ENCODE measurements at places on chromosomes 7 and 10. TPM values are rescaled to one million over a fixed set of nuclear protein-coding genes. Genes with fewer than 3 reads are reported as not detected.

The CAV2 gene
- total RNA-seq: 9.4 TPM

The ADCY1 gene
- total RNA-seq: 11.3 TPM

The IKZF5 gene
- total RNA-seq: 14.6 TPM

The IFIT5 gene
- 6.0 TPM for total RNA-seq

The BBIP1 gene
- total RNA-seq: 29.9 TPM

The CFAP46 gene
- total RNA-seq: 15.4 TPM

DNA sequence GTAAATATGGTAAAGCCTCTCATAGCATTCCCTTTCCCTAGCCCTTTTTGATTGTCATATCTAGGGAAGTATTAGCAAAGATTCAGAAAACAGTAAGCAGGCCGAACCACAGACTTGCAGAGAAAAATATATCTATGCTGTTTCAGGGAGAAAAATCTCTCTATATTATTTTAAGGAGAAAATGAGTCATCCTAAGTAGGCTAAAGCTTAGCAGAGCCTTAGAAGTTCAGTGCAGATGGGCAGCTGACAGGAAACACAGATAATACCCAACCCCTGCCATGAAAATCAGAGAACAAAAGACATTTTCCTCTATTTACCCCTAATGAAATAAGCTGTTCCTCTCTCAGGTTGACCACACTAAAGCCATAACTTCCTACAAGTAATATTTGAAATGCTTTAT lies 16.5 kb downstream of the C1QL3 start:
- no peak for DNase-seq
- H3K27me3 ChIP-seq: no peaks in the 10 kb centered on the region
- H3K27ac ChIP-seq: no peak overlapping the region
- no peak overlapping the region for H3K4me3 ChIP-seq
- H3K4me1 ChIP-seq: no peaks in the 10 kb centered on the region

DNA sequence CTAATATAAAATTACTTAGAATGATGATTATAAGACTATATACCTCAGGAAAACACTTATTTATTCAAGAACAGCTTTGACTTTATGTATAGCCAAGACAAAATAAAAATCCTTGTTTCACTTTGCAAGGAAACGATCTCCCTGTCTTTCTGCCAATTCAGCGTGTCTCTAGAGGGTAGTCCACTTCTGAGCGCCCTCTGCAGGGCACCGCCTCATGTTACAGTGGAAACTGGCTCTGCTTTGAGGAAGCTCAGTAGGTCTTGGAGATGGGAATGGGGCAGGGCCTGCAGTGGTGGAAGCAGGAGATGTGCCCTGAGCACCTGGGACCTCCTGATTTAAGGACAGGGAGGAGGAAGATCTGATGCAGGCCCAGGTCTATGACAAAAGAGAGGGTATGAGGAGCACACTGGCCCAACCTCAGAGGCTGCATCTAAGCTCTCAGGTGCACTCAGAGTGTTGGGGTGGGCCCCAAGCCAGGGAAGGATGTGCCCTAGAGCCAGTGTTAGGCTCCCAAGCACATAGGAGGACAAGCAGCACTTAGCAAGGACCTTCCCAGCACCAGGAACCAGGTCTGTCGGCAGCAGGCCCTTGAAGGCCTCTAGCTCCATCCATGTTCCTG lies 481.0 kb downstream of the TNS3 start:
- DNase-seq: no peak
- H3K27me3 ChIP-seq: no peaks in the 10 kb centered on the region
- H3K27ac ChIP-seq: no peak overlapping the region
- H3K36me3 ChIP-seq: no peaks in the 10 kb centered on the region
- H3K4me3 ChIP-seq: no peak overlapping the region

GRCh38 chr7:128014811-128015210 lies 16.4 kb downstream of the LRRC4 start:
- H3K27ac ChIP-seq: no peak overlapping the region
- peaks cover 4% of the 10 kb centered on the region for H3K4me1 ChIP-seq
- no peak for DNase-seq
- no peaks in the 10 kb centered on the region for H3K27me3 ChIP-seq

- DNase-seq: no peak
- H3K27me3 ChIP-seq: peaks cover 29% of the 10 kb centered on the region
- no peak overlapping the region for H3K4me3 ChIP-seq
- peaks cover 20% of the 10 kb centered on the region for H3K4me1 ChIP-seq
- no peak overlapping the region for H3K27ac ChIP-seq
- H3K36me3 ChIP-seq: no peaks in the 10 kb centered on the region
These were observed 155.3 kb upstream of the ZMIZ1 start for GRCh38 chr10:78913219-78914059.

DNA sequence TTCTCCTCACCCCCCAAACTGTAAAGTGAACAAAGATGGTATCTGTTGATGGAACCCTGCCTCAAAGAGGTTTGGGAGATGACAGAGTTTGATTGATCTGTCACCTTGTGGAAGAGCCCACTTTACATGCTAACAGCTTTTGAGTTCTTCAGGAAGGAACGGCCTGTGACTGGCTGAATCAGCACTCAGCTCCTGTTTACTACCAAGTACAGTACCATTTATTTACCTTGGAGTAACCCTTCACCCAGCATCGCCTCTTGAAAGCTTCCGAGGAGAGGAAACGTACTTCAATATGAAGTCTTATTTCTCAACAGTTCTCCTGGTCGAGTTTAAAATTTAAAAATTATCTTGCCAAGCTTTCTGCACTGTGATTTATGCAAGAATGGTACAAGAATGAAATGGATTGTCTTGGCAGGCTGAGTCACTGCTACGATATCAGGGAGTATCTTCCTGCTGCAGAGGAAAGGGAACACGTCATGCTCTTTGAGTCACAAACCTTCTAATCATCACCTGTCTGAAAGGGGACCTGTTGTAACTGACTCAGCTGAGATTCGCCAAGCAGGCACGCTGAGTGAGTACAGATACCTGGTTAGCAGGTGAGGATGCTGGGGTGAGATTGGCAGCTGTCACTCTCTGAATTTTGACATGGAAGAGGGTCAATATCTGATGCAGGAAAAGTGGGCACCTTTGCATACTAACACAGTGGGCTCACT lies 30.1 kb downstream of the KLF6 start:
- peaks cover 12% of the 10 kb centered on the region for H3K4me1 ChIP-seq
- H3K4me3 ChIP-seq: no peak overlapping the region
- H3K36me3 ChIP-seq: no peaks in the 10 kb centered on the region
- no peak for DNase-seq

DNA sequence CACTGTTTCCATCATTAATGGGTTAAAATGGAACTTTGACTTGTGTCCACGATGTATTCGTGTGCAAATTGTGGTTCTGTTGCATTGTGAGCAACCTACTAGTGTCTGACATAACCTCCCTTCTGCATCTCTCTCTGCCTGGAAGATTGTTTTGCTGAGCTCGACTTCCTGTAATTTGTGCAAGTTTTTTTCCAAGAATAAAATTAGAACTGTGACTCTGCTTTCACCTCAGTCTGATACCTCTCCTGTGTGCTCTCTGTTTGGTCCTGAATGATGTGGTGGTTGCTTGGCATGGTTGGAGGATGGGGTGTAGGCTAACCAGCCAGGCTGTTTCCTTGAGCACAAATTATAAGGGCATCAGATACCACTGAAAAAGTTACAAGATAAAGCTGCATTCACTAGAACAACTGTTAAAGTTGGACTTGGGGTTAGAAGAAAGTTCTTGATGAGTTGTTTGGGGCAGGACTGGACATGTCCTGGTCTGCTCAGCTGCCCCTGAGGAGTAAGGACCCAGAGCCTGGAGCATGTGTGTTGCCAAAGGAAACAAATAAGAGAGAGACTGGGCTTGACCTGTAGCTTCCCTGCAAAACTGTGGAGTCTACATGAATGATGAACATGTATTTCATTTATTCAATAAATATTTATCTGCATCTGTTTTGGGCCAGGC lies 1.9 kb upstream of the VOPP1 start:
- H3K4me3 ChIP-seq: peak overlapping the region; percentile 48
- H3K4me1 ChIP-seq: peaks cover 19% of the 10 kb centered on the region
- H3K27ac ChIP-seq: no peak overlapping the region
- no peak for DNase-seq
- H3K27me3 ChIP-seq: peaks cover 30% of the 10 kb centered on the region

GRCh38 chr10:104123397-104123796 lies 1.4 kb downstream of the SFR1 start:
- no peaks in the 10 kb centered on the region for H3K36me3 ChIP-seq
- H3K4me3 ChIP-seq: peak overlapping the region; percentile 89
- H3K4me1 ChIP-seq: peaks cover 11% of the 10 kb centered on the region

GRCh38 chr7:96649981-96650380 lies 59.7 kb downstream of the SEM1 start:
- peaks cover 4% of the 10 kb centered on the region for H3K4me1 ChIP-seq
- H3K4me3 ChIP-seq: no peak overlapping the region
- H3K36me3 ChIP-seq: no peaks in the 10 kb centered on the region
- no peaks in the 10 kb centered on the region for H3K27me3 ChIP-seq
- H3K27ac ChIP-seq: no peak overlapping the region

GRCh38 chr10:51679841-51680240 lies 19.6 kb downstream of the CSTF2T start:
- H3K4me1 ChIP-seq: peaks cover 16% of the 10 kb centered on the region
- H3K27me3 ChIP-seq: no peaks in the 10 kb centered on the region
- no peaks in the 10 kb centered on the region for H3K36me3 ChIP-seq

DNA sequence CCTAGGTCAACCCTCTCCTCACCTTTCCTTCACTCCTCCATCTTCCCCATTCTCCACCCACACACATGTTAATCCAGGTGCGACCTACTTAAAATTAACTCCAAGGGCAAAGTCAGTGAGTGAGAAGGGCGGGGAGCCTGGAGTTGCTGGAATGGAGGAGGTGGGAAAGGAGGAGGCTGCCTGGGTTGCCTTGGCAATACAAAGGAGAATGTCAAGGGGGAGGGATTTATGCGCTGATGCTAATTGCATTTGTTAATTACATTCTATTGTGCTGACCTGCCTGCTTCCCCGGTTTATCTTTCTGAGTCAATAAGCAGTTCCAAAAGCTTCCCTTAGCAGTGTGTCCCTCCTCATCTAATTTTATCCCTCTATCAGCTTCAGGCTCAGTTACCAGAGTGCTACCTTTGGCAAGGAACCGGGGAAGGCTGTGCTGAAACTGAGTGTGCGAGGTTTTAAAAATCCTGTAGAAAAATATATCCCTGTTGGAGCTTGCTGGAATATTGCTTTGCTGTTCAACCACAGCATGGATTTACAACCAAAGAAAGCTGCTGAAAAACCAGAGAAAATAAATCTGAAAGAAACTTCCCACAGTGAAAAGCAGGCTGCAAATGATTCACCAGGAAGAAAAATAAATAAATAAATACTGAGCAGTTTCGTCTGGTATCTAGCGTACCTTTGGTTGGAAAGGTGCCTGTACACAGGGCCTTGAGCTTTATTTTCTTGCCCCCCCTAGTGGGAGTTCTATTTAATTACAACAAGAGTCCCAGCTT lies 113.2 kb upstream of the DGKB start:
- peak; percentile 18 for DNase-seq
- no peaks in the 10 kb centered on the region for H3K27me3 ChIP-seq
- H3K36me3 ChIP-seq: no peaks in the 10 kb centered on the region
- H3K4me3 ChIP-seq: peak overlapping the region; percentile 72
- peak overlapping the region; percentile 94 for H3K27ac ChIP-seq

DNA sequence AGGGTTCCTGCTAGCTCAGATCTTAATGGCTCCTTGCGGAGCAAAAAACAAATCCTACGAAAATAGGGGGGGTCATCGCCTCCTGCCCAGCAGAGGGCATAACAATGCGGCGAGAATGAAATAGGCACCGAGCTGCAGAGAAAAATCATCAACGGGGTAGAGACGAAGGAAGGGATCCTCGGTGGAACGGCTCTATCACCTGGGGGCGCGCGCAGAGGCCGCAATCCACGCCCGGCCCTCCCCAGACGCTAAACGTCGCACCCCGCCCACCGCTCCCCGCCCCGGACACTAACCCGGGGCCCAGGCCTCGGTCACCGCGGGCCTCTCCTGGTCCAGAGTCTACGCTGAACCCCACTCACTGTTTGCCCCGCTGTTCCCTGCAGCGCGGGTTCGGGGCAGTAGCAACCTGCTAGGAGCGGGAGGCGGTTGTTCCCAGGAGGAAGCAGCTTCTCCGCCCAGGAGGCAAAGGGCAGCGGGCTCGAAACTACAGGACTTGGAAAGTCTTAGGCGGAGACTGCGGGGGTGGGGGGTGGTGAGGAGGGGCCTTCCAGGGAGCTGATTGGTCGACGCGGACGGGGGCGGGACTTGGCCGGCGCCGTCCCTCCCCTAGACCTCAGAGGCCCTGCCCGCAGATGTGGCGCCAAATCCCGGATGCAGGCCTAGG lies at the start of gene TCAF1:
Gene TCAF1 (minus strand): TSS at position 509 of the 664 bp plus-strand sequence. CDS start 25,568 bp downstream, outside the sequence.
- H3K4me3 ChIP-seq: peak within 1 kb of the TSS; percentile 95
- no peaks in the 10 kb centered on the region for H3K27me3 ChIP-seq
- H3K36me3 ChIP-seq: no peaks in the 10 kb centered on the region

GRCh38 chr10:15491856-15492642 lies 121.0 kb upstream of the FAM171A1 start:
- H3K4me3 ChIP-seq: no peak overlapping the region
- no peaks in the 10 kb centered on the region for H3K36me3 ChIP-seq
- DNase-seq: no peak
- peaks cover 11% of the 10 kb centered on the region for H3K4me1 ChIP-seq

- H3K36me3 ChIP-seq: no peaks in the 10 kb centered on the region
- H3K4me3 ChIP-seq: no peak overlapping the region
- peaks cover 11% of the 10 kb centered on the region for H3K27me3 ChIP-seq
- no peaks in the 10 kb centered on the region for H3K4me1 ChIP-seq
These were observed 45.8 kb upstream of the WIPI2 start for GRCh38 chr7:5143935-5144903.

GRCh38 chr10:99917963-99918825 lies 91.6 kb downstream of the DNMBP start:
- H3K36me3 ChIP-seq: peaks cover 22% of the 10 kb centered on the region
- H3K27ac ChIP-seq: peak overlapping the region; percentile 94
- peak overlapping the region; percentile 62 for H3K4me3 ChIP-seq
- DNase-seq: peak; percentile 11
- no peaks in the 10 kb centered on the region for H3K27me3 ChIP-seq

GRCh38 chr10:8302565-8302964 lies 248.1 kb downstream of the GATA3 start:
- peaks cover 6% of the 10 kb centered on the region for H3K4me1 ChIP-seq
- DNase-seq: no peak
- H3K27ac ChIP-seq: no peak overlapping the region
- H3K27me3 ChIP-seq: peaks cover 86% of the 10 kb centered on the region
- no peaks in the 10 kb centered on the region for H3K36me3 ChIP-seq

DNA sequence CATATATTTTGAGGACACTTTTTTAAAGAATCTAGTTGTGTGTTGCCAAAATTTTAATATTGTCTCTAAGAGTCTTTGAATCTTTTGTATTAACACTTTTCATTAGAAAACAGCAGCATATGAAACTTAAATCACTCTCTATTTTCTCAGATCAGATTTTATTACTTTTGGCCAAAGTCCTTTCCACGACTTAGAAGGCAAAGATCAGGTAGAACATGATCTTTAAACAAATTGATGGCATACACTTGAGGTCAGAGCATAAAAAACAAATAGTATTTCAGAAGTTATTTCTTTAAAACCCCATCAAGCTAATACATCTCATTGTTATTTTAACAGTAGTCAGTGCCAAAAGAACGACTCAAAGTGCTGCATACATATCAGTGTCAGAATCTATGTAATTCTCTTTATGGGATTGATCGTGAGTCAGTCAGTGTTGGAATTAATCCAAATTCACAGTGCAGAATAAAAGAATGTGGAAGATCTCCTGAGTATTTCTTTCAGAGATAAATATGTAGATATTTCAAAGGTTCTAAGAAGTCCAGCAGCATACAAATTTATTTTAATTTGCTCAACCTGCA lies 9.6 kb upstream of the AGMO start:
- H3K36me3 ChIP-seq: no peaks in the 10 kb centered on the region
- H3K27me3 ChIP-seq: no peaks in the 10 kb centered on the region
- no peak for DNase-seq
- no peak overlapping the region for H3K4me3 ChIP-seq
- H3K4me1 ChIP-seq: no peaks in the 10 kb centered on the region

GRCh38 chr10:31140716-31141115 lies 109.1 kb upstream of the ZNF438 start:
- no peaks in the 10 kb centered on the region for H3K27me3 ChIP-seq
- H3K36me3 ChIP-seq: no peaks in the 10 kb centered on the region
- DNase-seq: no peak
- no peak overlapping the region for H3K27ac ChIP-seq
- H3K4me1 ChIP-seq: peaks cover 7% of the 10 kb centered on the region

Measured in progenitor cell of endocrine pancreas (in vitro differentiated cells).